ENCODE measurements at places on chromosomes 6 and 20.

GRCh38 chr6:38588631-38589366 lies 50.9 kb downstream of the BTBD9 start:
- peak; percentile 51 for DNase-seq

DNA sequence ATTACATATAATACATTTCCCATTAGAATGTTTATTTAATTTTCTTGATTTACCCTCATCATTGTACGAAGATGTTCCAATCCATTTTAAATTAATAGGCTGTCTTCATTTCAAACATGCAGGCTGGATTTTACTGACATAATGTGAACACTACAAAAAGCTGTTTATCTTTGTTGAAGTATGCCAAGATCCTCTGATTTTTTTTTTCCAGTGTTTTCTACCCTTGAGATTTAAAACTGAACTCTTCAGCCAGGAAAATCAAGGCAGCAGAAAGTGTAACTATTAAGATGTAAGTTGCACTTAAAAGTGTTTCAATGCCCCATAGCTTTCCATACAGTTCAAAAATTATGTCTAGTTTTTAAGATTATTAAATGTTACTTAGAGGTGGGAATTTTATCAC lies 43.5 kb downstream of the PRKN start:
- DNase-seq: no peak

- DNase-seq: peak; percentile 3
Observed at GRCh38 chr6:122007339-122007738, 392.1 kb upstream of the HSF2 start.

DNA sequence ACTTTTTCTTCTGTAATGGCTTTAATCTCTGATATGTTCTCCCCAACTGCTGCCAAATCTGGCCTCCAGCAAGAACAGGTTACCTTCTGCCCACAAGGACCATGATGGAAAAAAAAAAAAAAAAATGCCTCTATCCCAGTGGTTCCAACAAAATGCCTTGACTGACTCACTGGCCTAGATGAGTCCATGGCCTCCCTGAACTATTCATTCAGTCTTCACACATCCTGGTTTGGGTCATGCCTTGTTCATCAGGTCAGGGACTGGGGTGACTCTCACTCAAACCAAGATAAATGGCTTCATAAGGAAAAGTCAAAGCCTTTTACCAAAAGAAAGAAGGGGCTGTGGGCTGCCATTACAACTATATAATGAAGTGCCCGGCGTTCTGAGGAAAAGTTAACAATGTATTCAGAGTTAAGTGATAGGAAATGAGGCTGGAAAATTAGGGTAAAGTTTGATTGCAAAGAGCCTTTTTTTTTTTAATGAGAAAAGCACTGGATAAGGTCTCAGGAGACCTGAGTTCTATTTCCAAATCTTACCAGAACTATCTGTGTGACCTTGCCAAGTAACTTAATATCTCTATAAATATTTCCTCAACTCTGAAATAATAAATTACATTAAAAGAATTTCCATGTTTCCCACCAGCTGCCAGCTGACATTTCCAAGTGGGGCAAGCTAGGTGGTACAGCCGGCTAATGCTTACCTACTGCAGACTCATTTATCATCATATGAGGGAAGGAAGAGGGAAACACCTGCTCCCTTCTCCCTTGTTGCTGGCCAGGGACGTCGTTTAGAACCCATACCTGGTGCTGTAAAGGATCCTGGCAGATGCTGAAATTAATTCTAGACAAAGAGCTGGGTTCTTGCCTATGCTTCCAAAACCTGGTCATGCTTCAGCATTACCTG lies 380.0 kb upstream of the MARCKS start:
- peak; percentile 67 for DNase-seq

- no peak for DNase-seq
Observed at GRCh38 chr20:15187612-15188011, 850.2 kb upstream of the FLRT3 start.

DNA sequence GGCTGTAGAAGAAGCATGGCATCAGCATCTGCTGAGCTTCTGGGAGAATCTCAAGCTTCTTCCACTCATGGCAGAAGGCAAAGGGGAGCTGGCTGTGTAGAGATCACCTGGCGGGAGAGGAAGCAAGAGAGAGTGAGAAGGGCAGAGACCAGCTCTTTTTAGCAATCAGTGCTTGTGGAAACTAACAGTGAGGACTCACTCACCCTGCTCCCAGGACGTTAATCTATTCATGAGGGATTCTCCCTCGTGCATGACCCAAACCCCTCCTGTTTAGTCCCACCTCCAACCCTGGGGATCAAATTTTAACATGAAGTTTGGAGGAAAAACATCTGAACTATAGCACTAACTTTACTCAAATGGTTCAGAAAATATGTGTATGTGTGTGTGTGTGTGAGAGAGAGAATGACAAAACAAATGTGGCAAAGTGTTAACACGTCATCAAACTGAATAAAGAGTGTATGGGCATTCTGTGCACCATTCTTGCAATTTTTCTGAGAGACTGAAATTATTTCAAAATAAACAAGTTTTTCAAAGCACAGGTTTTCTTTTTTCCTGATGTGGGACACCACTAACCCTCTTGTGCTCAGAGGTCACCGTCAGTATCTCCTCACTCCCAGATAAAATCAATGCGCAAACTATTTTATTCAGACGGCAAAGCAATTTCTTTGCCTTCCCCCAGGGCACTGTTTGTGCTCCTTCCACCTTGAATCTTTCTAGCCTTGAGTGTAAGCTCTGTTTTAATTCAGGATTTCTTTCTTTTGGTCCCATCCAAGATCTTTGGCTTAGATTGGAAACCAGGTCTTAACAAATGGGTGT lies 23.2 kb upstream of the XRN2 start:
- DNase-seq: no peak

- DNase-seq: no peak
Observed at GRCh38 chr6:75368151-75368779, 83.7 kb upstream of the TMEM30A start.

- no peak for DNase-seq
Observed at GRCh38 chr6:52333840-52334200, 28.1 kb upstream of the PAQR8 start.

DNA sequence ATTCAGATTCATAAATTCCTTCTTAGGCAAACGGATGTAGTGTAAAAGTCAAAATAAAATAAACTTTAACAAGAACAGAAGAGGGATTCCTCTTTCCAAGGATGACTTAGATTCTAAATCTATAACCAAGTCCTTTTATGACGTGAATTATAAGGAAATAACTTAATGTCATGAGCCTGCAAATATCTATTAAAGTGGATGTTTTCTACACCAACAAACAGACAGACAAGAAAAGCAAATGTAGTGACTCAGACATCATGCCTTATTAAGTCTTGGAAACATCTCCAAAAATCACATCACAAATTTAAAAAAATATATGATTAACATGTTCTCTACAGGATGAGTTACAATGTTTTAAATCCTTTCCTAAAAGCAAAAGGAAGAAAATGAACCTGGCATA lies 397.1 kb downstream of the ESR1 start:
- peak; percentile 70 for DNase-seq

DNA sequence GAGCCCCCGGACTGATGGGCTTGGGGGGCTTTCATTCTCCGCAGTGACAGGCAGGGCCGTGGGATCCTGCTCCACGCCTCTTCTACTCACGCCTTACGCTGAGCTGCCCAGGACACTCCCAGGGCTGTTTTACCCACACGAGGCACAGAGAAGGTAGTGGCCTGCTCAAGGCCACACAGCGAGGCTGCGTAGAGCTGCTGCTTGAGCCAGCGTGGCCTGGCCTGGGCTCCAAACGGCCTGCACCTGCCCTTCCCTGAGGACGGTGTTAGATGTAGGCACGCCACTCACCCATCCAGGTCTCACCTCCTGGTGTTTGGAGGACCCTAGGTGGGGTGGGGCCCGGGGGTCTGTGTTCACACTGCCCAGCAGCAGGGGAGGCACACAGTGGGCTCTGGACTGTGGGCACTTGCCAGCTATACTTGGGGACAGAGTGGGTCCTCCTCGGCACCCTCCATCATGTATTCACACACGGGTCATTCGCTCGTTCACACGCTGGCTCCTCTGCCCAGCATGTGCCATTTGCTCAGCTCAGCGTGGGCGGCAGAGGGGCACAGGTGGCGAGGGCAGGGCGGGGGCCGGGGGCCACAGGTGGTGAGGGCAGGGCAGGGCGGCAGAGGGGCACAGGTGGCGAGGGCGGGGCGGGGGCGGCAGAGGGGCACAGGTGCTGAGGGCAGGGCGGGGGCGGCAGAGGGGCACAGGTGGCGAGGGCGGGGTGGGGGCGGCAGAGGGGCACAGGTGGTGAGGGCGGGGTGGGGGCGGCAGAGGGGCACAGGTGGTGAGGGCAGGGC lies 18.4 kb upstream of the RBBP8NL start:
- no peak for DNase-seq

GRCh38 chr20:47600967-47601547 lies 99.4 kb downstream of the NCOA3 start:
- DNase-seq: no peak

GRCh38 chr6:12992770-12993169 lies 276.2 kb downstream of the PHACTR1 start:
- DNase-seq: no peak

- DNase-seq: no peak
Observed at GRCh38 chr6:33583591-33584155, 3.6 kb upstream of the BAK1 start.

DNA sequence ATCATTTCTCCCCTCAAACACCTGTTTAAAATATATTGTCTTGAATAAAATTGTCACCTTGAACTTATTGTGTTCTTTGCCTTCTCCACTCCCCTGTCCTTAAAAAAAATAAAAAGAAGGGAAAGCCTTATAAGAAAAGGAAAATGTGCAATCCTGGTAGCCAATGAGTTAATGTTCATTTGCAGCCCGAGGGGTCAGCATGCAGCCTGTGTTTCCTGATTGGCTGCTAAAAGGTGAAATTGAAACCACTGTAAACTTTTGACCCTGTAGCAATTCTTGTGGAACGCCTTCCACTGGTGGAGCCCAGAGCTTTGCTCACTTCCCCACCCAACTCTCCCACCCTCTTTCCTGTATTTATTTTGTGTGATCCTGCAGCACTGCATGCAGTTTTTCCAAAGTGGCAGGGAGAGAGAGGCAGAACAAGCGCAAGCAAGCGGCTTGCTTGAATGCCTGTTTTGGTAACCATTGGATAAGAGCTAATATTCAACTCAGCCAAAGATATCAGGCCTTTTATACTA lies 74.9 kb downstream of the NCOA3 start:
- DNase-seq: peak; percentile 91

DNA sequence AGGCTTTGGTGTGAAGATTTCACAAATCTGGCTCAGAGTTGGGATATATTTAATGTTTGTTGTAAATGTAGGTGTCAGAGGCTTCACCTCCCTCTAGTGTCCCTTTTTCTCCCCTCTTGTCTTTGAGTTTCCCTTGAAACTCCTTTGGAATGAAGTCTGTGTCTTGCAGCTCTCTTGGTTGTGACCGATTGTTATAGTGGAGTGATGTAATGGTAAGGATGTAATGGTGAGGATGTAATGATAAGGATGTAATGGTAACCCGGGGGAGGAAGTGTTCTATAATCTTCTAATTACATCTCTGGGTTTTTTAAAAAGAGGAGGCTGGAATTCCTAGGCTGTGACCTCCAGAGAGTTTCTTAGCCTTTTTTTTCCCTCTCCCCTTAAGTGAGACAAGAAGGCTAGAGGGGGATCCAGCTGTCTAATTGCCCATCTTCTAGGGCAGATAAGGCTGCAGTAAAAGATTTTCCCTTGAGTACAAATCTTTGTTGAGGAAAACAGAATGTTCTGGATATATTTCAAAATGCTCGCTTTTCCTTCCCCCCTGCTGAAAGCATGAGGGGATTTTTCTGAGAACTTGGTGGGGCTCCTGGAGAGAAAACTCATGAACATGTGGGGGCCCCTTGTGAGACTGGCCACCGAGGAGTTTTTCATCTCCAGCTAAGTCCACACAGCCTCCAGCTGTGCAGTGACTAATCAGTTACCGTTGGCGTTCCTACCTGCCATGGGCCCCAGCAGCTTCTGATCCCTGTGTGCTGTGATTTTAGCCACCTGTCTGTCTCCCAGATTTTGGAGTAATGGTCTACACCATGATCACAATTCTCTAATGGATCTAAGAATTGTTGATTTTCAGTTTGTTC lies 156.7 kb upstream of the PMEPA1 start:
- no peak for DNase-seq

DNA sequence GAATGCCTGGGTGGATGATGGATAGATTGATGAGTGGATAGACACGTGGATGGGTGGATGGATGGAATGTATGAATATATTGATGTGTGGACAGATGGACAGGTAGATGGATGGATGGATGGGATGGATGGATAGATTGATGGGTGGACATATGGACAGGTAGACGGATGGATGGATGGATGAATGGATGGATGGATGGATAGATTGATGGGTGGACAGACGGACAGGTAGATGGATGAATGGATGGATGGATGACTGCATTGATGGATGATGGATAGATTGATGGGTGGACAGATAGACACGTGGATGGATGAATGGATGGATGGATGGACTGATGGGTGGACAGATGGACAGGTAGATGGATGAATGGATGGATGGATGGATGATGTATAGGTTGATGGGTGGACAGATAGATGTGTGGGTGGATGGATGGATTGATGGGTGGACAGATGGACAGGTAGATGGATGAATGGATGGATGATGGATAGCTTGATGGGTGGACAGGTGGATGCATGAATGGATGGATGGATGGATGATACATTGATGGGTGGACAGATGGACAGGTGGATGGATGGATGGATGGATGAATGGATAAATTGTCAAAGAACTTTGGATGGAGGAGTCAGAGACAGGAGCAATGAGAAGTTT lies 171.4 kb upstream of the AFDN start:
- DNase-seq: no peak

DNA sequence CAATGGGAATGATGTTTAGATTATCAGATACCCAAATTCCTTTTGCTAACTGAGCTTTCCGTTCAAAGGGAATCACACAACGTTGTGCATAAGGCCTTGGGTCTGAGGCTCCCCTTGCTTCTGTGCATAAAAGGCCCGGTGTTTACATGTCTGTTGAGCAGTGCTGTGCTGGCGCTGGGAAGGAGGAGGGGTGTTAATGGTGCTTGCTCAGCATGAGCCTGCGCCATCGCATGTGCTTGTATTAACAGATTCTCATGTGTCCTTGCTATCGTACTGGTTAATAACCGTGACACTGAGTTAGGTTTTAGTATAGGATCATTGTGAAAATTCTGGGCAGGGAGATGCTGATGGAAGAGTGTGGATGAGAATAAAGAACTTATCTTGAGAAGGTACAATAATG lies 62.3 kb upstream of the TRAF3IP2 start:
- DNase-seq: no peak

Measured in EH (cell line).